ENCODE measurements at places on chromosomes 2 and 18.

GRCh38 chr18:37465958-37466357, 99.6 kb downstream of the CELF4 start:
- no peak for DNase-seq

GRCh38 chr2:135815269-135815668, 21.7 kb downstream of the LCT start:
- no peak for DNase-seq

- no peak for DNase-seq
Observed at GRCh38 chr2:210599476-210599875, 43.1 kb downstream of the CPS1 start.

DNA sequence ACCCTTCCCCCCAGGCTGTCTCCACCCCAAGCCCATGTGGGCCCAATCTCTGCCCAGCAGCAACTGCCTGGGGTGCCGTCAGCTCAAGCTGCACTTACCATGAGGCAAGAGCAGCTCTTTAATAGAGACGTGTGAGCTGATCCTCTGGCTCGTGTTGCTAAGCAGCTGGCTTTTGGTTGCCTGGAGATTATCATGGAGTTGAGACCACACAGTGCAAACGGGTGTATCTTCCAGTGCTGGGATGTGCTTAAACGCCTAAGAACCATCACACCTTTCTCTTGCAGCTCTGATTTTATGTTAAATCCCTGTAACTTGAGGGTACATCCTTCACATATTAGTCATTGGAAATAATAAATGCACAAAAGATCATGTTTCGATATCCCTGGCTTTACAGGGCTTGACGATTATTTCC, 271.1 kb downstream of the PRKCE start:
- no peak for DNase-seq

DNA sequence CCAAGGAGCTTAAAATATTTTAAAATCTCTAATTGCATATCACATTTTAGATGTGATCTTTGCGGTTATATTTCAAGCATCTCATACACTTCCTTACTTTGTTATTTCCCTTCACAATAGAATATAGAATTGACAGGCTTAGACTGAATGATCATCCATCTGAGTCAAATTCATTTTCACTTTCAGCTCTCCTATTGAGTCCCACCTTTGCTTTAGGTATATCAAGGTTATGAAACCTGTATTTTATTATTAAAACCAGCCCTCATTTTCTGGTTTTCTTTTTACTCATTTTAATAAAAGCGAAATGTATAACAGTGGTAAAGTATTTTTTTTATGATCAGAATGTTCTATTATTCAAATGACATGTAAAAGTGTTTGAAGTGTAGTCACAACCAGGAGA, 162.9 kb upstream of the KYNU start:
- no peak for DNase-seq

GRCh38 chr2:128377071-128377910, 58.6 kb upstream of the HS6ST1 start:
- no peak for DNase-seq

- DNase-seq = no peak
Observed at GRCh38 chr2:185674232-185674631, 64.4 kb upstream of the FSIP2 start.

DNA sequence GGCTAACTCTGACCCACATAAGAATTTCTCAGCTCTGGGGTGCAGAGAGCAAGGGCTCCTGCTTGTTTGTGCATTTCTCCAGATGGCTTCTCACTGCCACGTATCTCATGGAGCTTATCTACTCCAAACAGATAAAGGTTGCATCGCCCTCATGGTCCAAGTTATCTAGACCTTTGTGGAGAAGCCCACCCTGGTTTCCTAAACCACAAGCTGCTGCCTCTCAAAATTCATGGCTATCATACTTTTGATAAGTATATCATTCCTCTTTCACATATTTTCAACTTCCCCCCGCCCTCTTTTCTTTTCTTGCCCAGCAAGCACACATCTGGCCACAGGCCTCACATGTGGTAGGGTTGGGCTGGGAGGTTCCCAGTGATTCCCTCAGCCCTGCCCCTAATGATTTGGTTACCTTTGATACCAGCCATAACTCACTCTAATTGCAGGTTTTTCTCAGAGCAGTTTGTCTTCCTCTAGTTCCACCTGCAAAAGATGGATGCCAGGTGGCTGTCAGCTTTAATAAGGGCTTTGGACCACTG, 146.0 kb downstream of the RHBDD1 start:
- no peak for DNase-seq

DNA sequence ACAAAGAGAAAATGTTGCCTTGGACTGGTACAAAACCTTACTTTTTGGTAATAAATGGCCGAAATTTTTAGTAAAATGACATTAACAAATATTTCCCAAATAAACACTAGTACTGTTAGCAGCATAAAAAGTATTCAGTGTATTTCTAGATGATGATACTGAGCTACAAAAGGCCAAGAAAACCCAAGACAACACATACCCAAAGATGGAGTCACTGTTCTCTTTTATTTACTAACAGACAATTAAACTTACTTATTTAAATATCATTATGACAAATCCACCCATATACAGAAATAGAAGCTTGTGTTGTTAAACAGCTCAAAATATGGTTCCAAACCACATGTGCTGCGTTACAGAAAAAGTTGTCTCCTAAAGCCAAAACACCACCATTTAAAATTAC, 239.9 kb downstream of the ZEB2 start:
- DNase-seq = no peak

DNA sequence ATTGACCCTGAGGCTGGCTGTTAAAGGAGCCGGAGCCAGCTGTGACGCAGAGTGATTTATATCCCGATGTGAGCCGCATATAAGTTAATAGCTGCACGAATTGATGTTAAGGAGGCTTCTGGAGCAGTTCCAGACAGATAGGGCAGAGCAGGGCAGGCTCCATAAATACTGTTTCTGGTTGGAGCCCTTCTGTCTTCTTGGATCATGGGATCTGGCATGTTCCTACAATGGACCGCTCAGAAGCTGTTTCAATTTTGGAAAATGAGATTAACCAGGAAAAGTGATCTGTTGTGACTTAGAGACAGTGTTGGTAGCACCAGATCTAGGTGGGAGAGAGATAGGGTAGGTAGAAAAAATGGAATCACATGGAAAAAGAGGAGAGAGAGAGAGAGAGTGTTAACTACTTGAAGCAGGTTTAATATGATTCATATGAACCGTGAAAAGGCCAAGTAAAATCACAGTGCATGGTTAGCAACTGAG, 4.8 kb upstream of the IGFBP5 start:
- no peak for DNase-seq

- no peak for DNase-seq
Observed at GRCh38 chr2:241109210-241110088, 7.4 kb upstream of the MTERF4 start.

DNA sequence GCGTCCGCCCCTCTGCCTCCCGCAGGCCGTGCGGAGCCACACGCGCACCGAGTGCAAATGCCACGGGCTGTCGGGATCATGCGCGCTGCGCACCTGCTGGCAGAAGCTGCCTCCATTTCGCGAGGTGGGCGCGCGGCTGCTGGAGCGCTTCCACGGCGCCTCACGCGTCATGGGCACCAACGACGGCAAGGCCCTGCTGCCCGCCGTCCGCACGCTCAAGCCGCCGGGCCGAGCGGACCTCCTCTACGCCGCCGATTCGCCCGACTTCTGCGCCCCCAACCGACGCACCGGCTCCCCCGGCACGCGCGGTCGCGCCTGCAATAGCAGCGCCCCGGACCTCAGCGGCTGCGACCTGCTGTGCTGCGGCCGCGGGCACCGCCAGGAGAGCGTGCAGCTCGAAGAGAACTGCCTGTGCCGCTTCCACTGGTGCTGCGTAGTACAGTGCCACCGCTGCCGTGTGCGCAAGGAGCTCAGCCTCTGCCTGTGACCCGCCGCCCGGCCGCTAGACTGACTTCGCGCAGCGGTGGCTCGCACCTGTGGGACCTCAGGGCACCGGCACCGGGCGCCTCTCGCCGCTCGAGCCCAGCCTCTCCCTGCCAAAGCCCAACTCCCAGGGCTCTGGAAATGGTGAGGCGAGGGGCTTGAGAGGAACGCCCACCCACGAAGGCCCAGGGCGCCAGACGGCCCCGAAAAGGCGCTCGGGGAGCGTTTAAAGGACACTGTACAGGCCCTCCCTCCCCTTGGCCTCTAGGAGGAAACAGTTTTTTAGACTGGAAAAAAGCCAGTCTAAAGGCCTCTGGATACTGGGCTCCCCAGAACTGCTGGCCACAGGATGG, 7.1 kb upstream of the WNT10A start:
- no peak for DNase-seq

DNA sequence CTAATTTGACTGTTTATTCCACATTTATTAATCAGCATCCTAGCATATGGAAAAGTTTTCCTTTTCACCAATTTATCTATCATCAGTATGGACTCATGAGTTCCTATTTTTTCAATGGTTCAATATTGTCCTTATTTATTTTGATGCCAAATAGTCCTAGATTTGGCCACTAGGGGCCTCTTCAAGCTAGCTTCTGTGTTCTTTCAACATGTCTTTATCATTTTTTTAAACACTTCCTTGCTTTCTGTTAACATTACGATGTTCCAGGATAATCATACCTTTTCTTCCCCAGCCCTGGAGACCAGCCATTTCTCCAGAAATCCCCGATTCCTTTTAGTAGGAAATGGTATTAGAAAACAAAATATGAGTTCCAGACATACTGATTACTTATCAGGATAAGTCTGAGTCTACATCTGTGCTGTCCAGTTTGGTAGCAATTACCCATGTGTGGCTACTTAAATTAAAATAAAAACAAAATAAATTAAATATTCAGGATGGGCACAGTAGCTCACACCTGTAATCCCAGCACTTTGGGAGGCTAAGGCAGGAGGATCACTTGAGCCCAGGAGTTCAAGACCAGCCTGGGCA, 70.6 kb downstream of the RPE start:
- peak; percentile 17 for DNase-seq

GRCh38 chr2:160157861-160158829, 41.9 kb downstream of the ITGB6 start:
- DNase-seq = no peak

GRCh38 chr2:197515315-197515738, 539 bp upstream of the MOB4 start:
- DNase-seq = no peak

DNA sequence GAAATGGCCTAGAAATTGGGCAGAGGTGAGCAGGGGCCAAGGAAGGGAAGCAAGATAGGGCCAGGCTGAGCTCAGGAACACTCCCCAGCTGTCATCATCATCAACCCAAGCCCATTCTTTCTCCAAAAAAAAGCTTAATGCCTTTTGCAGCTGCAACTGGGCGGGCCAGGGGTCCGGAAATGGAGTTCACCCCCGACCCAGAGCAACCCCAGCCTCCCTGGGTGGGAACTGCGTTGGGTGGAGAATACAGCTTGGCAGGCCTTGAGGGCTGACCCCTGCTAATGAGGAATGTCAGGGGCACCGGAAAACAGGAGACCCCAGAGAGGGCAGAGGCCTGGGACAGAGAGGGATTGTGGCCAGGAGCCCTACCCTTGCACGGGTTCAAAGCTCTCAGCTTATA, 64.8 kb downstream of the TNS1 start:
- DNase-seq = no peak

GRCh38 chr18:58038063-58038462, 6.0 kb upstream of the NEDD4L start:
- no peak for DNase-seq

- DNase-seq = no peak
Observed at GRCh38 chr2:222683805-222684204, 12.3 kb downstream of the MOGAT1 start.

DNA sequence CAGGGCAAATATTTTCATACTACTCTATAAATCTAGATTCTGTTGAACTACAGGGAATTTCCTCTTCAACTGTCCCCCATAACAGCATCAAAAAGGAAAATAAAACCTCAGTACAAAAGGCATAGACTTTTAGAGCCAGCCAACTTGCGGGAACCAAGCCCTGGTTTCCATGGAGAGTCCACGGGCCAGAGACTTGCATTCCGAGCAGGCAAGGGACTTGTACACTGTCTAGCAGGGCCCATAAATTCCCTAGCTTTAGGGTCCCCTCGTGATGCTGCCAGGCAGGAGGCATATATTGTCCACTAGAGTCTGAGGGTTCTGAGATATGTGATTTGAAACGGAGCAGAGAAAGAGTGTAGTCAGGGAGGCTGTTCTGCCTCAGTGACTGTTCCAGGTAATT, 153.1 kb upstream of the SLC14A2 start:
- no peak for DNase-seq

- DNase-seq = no peak
Observed at GRCh38 chr2:43854671-43855070, 15.9 kb downstream of the ABCG8 start.

- DNase-seq = no peak
Observed at GRCh38 chr2:192357217-192357616, 162.5 kb upstream of the TMEFF2 start.

GRCh38 chr18:39238981-39239660, 1673.5 kb upstream of the CELF4 start:
- DNase-seq = no peak

DNA sequence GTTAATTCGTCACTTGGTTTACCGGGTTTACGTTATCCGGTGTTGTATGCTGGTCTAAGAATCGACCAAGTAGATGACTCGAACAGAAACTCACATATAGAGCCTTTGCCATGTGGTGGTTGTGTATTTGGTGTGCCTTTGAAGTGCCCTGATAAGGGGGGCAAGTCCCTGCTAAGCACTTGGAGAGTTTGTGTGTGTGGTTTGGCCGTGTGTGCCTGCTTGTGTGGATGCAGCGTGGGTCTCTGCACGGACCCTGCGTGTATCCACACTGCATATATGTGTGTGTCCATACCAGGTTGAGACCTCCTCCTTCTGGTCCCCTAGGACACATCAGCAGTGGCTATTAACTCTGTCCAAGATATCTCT, 2.4 kb upstream of the CELF4 start:
- no peak for DNase-seq

DNA sequence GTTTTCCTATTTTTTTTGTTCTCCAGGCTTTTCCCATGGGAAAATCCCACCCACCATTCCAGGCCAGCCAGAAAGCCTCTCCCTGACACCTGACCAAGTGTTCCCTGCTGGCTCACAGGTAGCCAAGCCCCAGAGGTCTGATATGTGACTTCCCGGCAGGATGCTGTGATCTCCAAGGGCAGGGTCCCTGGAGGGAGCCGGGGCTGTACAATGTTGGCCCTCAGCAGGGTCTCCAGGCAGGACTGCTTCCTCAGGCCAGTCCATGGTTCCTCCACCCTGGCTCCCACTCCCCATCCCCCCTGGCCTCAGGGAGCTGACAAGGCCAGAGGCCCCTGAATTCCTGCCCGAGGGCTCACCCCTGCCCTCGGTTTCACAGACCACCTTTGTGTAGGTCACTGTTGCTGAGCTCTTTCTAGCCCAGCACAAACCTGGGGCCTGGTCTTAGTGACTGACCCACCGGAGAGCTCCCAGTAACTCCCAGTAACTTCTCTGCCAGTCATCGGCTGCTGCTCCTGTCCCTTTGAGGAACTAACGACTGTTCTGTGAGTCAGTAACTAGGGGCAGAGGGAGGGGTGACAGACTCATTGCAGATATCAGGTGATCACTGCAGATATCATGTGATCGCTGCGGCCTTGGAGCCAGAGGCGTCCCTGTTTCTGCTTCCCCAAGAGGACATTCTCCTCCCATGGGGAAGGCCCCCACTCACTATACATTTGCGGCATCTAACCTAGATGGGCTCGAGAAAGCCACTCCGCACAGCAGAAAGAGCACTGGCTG, 38.7 kb downstream of the SDC1 start:
- DNase-seq = no peak

Data from iPS-NIHi11 (cell line).